ENCODE measurements at places on chromosomes 6 and 20.

DNA sequence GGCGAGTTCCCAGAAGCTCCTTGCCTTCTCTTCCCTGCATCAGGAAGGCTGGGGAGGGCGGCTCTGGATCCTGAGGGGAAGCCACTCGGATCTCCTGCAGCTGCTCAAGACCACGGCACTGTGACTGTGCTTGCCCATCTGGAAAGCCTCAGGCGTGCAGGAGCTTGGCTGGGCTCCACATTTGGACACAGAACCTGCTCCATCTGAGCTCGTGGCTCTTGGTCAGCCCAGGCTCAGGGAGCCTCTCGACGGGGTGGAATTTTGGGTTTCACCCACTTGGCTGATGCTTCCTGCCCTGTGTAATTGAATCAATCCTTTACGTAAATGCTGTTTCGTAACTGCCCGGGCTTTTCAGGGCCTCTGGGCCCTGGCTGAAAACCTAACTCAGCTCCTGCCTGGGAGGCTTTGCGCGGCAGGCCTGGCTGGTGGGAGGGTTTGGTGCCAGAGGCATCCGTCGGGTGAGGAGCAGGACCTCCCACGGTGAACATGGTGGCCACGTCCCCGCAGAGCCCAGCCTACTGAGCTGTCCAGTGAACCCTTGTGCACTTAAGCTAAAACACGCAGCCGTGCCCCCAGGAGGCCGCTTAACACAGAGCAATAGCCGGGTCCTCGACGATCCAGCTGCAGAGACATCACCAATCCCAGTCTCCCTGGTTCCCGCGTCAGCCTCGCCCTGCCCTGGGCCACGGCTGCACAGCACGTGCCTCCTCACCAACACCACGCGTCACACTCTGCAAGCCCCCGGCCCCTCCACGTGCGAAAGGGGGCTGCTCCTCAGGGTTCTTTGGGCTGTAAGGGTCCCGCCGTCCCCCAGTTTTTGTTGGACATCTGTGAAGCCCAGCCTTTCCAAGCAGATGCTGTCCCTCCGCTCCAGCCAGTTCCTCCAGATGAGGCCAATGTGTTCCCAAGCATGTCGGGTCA is 241.0 kb downstream of the DLL1 start:
- no peak for DNase-seq

GRCh38 chr6:7731294-7731693 is 5.4 kb downstream of the BMP6 start:
- no peak for DNase-seq

GRCh38 chr6:27138406-27138805 is 109.1 kb upstream of the PRSS16 start:
- DNase-seq = no peak

DNA sequence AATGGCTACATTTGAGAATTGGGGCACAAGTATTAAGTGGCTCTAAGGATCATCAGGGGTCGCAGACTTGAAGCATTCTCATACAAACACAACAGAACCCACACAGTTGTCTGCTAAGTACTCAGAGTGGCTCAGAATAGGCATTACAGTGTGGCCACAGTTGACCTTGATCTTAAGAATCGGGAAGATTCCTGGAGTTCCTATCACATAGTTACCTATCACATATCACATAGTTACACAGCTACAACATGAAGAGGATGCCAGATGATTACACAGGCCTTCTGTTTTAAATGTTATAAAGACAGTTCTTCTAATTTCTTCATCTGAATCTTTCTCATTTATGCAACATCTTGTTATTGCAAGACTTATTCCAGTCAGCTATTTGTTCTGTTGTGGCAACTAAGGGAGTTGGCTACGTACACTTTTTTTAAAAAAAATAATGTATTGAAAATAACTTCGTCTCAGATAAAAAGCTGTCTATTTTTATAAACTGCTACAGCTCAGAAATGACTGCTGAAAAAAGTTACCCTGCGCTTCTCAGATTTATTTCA is 129.0 kb downstream of the REV3L start:
- DNase-seq = no peak

DNA sequence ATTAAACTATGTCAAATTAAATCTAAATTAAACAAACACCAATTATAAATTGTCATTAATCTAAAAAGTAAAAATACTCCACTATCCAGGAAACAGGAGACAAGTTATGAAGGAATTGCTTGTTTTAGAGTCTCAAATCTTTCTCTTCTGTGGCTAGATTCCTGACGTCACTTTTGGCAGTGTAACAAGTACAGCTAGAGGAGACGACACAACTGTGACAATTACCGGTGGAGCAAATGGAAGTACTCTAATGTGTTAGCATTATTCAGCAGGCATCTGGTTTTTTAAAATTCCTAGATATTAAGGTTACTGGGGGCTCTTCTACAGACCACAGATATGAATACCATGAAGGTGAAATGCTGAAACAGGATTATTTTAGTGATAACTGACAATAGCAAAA is 1042.7 kb downstream of the EPHA7 start:
- DNase-seq = no peak

GRCh38 chr20:32871627-32872160 is 13.0 kb downstream of the EFCAB8 start:
- DNase-seq = no peak

DNA sequence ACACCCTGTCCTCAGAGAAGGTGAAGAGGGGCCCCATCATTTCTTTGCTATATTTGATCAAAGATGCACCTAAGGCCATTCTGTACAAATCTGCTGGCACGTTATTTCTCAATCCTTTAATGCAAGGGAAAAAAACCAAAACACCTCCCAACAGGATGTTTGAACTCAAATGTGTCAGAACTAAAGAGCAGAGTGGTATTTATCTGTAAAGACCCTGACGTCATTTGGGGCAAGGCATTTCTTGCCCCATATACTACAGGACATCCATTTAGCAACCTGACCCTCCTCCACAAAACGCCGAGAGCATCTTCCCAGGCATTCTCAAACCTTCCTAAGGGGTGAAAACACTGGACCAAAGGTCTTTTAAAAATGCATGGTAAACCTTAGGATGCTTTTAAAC is 50.8 kb downstream of the ZMYND8 start:
- no peak for DNase-seq

DNA sequence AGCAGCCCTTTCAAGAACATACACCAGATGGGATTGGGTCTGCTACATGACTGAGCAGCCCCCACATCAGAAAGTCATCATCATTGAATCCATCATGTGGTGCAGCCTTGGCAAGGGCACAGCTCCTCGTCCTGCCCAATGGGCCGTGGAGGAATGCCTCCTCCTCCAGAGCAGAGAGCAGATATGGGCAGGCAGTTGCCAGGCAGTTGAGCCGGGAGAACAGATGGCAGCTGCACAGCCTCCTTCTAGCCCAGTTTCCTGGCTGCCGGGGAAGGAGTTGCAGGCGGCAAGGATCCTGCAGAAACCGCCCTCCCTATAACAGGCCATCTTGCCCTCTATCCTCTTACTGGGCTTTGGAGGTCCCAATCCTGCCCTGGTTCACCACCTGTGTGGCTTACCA is 11.9 kb upstream of the ZFAND3 start:
- peak; percentile 37 for DNase-seq

- DNase-seq = no peak
These were observed 111.3 kb downstream of the LY86 start for GRCh38 chr6:6699741-6700367.

DNA sequence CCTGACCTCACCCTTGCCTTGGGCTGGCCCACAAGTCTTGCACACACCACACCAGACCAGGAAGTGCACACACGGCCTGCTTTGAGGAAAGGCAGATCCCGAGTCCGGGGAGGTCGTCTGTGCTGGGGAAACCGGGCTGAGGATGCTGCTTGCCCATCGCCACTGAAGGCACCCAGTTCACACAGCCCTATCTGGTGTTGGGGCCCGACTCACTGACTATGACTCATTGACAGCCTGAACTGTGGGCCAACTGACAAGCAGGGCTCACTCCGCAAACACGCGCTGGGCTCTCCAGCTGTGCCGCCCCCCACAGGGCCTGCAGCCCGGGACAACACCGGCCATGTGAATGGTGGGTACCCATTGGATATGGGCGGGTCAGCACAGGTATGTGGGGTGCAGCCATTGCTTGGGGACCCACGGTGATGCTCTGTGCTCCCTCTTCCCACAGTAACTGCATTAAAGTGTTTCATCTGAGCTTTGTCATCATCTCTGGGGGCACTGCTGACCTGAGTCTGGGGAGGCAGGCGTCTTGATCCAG is 1.6 kb downstream of the SAMD10 start:
- peak; percentile 3 for DNase-seq

DNA sequence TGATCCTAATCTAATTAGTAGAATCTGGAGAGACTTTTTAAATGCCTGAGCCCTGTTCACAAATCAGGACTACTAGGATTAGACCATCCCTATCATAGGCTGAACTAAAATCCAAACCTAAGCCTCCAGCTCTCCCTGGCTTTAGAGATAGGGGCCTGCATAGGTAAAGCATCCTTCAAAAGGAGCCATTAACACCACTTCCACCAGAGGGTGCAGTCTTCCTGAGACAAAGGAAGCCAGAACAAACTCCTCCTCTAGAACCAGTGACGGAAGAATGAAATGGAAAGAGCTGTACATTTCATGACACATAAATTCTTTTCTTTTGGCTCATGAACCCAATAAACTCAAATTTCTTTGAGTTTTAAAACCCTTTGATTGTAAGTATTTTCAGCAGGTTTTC is 291.2 kb upstream of the ADGRB3 start:
- DNase-seq = no peak

DNA sequence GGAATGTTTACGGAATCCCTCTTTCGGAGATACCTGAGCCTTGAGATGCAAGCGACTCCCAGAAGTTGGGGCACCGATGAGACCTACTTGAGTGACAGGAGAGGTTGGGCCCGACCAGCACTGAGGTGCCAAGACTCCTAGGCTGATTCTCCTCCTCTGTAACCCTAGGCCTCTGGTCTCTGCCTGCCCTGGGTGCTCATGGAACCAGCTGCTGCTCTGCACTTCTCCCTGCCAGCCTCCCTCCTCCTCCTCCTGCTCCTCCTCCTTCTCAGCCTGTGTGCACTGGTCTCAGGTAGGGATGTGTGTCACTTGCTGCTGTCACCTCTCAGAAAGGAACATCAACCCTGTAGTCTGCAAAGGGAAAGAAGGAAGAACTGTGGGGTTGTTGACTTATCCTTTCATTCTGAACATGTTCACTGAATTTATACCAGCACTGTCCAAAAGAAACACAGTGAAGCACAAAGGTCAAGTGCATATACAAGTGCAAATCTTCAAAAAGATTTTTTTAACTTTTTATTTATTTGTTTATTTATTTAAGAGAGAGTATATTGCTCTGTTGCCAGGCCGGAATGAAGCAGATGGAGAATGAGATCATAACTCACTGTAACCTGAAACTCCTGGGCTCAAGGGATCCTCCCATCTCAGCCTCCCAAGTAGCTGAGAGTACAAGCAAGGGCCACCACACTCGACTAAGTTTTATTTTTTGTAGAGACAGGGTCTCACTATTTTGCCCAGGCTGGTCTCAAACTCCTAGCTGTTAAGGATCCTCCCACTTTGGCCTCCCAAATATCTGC is 913 bp downstream of the BTN2A2 start:
- DNase-seq = no peak

DNA sequence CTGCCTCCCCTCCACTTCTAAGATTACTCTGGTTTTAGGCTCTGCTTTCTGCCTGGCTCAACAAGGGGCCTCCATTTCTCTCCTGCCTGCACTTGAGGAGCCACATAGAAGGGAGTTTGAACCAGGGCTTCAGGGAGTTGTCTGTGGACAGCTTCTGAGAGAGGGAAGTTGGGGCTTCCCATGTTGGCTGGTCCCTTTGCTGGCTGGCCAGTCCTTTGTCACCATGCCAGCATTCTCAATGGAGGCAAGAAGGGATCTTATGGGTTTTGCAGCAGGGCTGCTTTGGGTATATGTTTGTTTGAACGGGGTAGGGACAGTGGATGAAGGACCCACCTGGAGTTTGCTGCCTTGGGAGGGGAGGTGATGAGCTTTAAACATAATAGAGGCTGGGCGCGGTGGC is 124.9 kb downstream of the CARMIL1 start:
- DNase-seq = no peak

- DNase-seq = no peak
These were observed 24.1 kb downstream of the BPIFB4 start for GRCh38 chr20:33103556-33103955.

- no peak for DNase-seq
These were observed 7.5 kb upstream of the BFSP1 start for GRCh38 chr20:17538517-17539170.

DNA sequence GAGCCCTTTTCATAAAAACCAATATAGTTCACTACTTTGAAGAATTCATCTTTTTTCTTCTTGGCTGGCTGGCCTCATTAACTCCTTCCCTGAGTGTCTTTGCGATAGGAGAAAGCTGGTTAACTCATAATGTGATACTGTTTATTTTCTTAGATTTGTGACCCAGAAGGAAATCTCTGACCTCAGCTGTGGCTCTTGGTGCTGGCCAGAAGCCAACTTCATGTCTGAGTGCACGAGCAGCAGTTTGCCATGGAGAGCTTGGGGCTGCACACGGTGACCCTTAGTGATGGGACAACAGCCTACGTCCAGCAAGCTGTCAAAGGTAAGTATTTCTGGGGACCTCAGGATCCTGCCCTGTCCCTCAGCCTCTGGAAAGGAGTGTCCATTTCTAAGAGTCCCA is 16.7 kb upstream of the DEF6 start:
- no peak for DNase-seq

- DNase-seq = no peak
These were observed 44.2 kb upstream of the ARMC2 start for GRCh38 chr6:108803982-108804490.

GRCh38 chr6:34806738-34807453 is 15.0 kb downstream of the BLTP3A start:
- no peak for DNase-seq

Measured in D721Med (cell line).